Activated naive CD8-positive, alpha-beta T cell treated with anti-CD3 and anti-CD28 coated beads, Interleukin-2, amount 10 ng/mL, durations not matched to agents 7 days and 5 days (primary cell): ENCODE measurements at places on chromosomes 11 and 22. TPM values are rescaled to one million over a fixed set of nuclear protein-coding genes. Genes with fewer than 3 reads are reported as not detected.
A peak's percentile ranks its signal among the peaks of the same experiment; 100 is the strongest.

DNA sequence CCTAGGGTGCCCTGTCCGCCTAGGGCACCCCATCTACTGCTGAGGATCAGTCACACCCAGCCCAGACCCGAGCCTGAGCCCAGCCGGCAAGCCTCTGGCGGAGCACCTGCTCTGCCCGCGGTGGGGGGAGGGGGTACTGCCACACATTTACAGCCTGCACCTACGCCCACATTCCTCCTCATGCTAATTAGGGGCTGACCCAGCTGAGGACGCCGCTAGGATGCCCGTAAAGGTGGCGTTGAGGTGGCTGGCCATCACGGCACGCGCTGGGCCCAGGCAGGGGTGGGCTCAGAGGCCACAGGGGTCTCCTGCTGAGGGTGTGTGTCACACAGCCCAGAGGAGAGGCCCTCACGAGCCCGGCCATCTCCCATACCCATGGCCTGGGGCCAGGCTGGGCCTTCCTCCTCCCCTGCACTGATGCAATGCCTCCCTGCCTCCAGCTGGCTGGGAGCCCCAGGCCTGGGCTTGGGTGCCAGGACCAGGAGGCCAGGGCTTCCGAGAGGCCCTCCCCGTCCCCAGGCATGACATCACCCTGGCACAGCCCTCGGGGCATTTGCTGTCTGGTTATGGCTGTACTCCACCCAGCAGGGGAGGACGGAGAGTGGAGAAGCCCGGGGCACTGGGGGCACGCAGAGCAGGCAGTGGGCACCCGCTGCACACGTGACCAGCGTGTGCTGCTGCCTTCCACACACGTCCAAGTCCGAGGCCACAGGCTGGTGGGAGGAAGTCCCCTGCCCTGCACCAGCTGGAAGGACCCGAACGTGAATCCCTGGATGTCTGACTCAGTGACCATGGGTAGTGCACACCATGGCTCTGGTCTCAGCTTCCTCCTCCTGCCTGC, 12.7 kb downstream of the DUSP8 start:
- DNase-seq: no peak

DNA sequence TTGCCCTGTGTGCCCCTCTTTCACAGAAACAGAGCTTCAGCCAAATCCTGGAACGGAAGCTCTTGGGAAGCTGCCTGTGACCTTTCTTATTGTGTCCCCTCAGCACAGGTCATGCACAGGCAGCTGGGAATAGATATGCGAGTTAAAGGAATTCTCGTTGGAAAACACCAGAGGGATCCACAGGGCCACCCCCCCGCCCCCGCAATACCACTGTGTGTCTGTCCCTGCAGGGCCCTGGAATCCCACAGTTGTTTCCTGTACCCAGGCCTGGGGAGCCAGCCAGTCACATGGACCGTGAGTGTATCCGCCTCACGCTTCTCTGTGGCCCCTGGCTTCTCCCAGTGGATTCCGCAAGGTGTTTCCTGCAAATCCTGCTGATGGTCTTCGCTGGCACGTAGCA, 29.0 kb downstream of the TIMP3 start:
- no peak for DNase-seq

- DNase-seq: no peak
Measured at GRCh38 chr22:32926600-32926999, 125.1 kb downstream of the TIMP3 start.

- no peak for DNase-seq
Measured at GRCh38 chr22:20154602-20155187, 3.8 kb upstream of the CCDC188 start.

The ANGPTL5 gene
- not detected for total RNA-seq

- peak; percentile 8 for DNase-seq
Measured at GRCh38 chr11:134543241-134543640, 131.2 kb upstream of the B3GAT1 start.

GRCh38 chr11:29309992-29310391, 706.8 kb downstream of the KCNA4 start:
- no peak for DNase-seq

DNA sequence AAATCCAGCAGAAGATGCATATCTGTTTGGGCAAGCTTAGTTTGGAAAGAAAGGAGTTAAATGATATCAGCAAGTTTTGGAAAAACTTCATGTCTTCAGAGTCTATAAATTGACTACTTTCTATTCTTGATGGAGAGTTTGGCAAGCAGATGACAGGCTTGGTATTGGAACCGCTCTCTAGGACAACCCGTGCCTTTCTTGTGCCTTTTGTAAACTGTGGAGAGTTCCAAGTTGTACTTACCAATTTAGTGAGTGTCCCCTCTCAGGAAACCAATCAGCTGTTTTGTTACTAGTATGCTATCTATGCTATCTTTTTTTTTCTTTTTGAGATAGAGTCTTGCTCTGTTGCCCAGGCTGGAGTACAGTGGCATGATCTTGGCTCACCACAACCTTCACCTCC, 43.7 kb upstream of the CTTN start:
- no peak for DNase-seq

GRCh38 chr11:125091247-125091876, 20.1 kb downstream of the TMEM218 start:
- DNase-seq: no peak

- no peak for DNase-seq
Measured at GRCh38 chr11:17066691-17067090, 10.8 kb downstream of the RPS13 start.

DNA sequence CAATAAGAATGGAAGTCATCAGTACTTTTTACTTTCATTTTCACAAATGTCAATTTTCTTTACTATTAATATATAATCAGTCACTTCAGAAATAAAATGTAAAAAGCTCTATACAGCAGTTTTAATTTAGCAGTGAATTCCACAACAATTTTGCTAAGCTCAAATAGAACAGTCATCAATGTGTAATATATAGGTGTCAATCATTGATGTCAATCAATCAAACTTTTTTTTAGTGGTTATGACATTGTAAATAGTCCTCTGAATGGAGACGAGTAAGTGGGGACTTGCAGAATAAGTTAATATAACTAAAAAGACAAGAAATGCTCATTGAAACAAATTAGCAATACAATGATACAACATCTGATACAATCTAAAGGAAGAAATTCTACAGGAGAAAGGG, 327.4 kb downstream of the GUCY1A2 start:
- DNase-seq: no peak

GRCh38 chr22:45834241-45834640, 142.7 kb downstream of the WNT7B start:
- DNase-seq: no peak

GRCh38 chr11:86184728-86185380, 59.7 kb upstream of the EED start:
- DNase-seq: no peak

DNA sequence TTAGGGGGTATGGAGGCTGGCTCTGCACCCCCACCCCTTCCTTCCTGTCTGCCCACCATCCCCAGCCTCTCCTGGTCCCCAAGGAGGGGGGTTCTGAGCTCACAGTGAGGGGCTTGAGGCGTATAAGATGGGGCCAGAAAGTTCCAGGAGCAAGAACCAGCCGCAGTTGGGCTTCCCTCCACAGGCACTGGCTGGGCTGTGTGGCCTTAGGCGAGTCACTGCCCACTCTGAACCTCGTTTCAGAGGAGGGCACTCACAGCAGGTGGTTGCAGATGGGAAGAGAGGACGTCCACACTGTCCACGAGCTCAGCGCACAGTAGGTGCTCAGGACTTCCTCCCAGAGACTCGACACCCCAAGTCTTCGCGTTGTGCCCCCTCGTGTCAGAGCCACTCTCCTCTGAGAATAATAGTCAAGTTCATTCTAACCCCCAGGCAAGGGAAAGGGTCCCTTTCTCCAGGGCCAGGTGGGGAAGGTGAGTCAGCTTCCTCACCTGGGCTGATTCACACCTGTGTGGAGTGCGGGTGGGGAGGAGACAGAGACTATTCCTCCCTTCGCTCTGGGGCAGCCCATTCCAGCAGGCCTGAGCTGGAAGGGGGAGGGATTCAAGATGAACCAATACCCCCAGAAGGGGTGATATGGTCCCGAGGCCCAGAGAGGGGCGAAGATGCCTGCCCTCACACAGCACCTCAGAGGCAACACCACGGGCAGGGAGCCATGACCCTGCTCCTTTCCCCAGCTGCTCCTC, 29.3 kb downstream of the RPL3 start:
- no peak for DNase-seq

DNA sequence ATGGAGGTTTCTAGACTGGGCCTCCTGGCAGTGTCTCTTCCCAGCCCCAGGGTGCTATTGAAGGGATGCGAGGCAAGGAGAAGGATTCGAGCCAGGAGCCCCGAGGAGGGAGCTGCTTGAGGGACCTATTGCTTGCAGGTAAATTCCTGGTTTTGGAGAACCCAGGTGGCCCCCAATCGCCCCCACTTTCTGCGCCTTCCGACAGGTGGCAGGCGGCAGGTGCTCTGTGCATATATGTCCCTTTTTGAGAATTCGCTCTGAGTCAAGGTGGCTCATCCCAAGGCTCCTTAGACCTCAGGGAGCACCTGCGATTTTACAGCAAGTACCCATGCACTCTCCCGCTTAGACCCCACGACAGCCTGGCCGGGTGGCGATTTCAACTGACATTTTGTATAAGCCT, 40.3 kb upstream of the SHISAL1 start:
- DNase-seq: no peak

DNA sequence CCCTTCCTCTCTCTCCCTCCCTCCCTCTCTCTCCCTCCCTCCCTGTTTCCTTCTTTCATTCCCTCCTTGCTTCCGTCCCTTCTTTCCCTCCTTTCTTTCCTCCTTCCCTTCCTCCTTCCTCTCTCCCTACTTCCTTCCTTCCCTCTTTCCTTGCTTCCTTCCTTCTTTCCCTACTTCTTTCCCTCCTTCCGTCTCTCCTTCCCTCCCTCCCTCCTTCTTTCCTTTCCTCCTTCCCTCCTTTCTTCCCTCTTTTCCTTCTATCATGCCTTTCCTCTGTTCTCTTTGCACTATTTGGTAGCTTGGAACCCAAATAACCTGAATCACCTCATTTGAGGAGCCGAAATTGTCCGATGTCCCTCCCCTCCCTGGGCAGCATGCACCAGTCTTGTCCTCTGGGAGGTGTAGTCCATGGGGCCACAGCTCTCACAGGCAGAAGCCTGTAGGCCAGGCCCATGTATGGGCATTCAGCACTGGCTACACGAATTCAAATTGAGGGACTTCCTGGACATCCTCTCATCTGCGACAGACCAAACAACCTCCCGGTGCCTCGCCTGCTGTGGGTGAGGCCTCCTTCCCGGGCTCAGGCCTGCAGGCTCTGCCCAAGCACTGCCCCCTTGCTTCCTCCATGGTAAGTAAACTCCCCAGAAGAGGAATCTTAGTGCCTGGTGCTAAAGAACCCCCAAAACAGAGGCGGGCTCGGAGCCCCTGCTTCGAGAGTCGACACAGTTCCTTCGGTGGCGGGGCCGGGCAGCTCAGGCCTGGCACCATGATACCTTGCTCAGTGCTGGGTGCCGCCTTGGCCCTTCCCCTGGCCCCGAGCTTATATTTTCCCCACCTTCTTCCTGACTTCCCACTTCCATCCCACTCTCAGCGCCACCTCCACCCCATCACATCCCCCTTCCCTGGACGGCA, 454.1 kb upstream of the CADM1 start:
- DNase-seq: no peak

GRCh38 chr11:57515332-57516060, at the start of gene SLC43A1:
Gene SLC43A1, minus strand, starts transcription at chr11:57515702. Its CDS starts 1,591 bp downstream, at chr11:57514111.
- peak; percentile 66 for DNase-seq

The OR8B2 gene
- total RNA-seq: not detected

GRCh38 chr11:35330931-35331330, 88.4 kb downstream of the SLC1A2 start:
- DNase-seq: no peak

DNA sequence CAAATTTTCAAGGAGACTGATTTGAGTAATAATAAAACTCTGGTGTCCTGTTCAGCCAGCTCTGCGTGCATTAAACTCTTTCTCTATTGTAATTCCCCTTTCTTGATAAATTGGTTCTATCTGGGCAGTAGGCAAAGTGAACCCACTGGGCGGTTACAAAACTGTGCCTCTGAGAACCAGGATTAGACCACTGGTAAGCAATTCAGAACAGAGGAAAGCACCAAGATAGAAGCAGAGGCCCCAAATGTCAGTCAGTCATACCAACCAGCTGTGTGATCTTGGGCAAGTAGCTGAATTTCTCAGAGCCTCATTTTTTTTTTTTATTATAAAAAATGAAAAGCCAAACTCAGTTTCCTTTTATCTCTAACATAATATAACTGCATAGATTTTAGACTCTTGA, 54.9 kb downstream of the TRIM44 start:
- no peak for DNase-seq

DNA sequence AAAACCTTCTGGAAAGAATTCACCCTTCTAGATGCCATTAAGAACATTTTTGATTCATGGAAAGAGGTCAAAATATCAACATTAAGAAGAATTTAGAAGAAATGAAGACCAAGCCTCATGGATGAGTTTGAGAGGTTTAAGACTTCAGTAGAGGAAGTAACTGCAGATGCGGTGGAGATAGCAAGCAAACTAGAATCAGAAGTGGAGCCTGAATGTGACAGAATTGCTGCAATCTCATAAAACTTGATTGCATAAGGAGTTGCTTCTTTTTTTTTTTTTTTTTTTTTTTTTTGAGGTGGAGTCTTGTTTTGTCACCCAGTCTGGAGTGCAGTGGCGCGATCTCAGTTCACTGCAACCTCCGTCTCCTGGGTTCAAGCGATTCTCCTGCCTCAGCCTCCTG, 51.6 kb downstream of the MS4A13 start:
- DNase-seq: no peak

The F2 gene
- total RNA-seq: not detected
